H1 (cell line): ENCODE measurements at places on chromosomes 1 and 21. TPM values are rescaled to one million over a fixed set of nuclear protein-coding genes. Genes with fewer than 3 reads are reported as not detected.

- DNase-seq = no peak
- peaks cover 12% of the 10 kb centered on the region for H3K27me3 ChIP-seq
- no peak overlapping the region for H3K27ac ChIP-seq
- no peaks in the 10 kb centered on the region for H3K36me3 ChIP-seq
- H3K4me3 ChIP-seq = peak overlapping the region; percentile 93; the same call in 1 of the 2 replicates
These were observed 115.7 kb upstream of the HIVEP3 start for GRCh38 chr1:42034426-42034825.

DNA sequence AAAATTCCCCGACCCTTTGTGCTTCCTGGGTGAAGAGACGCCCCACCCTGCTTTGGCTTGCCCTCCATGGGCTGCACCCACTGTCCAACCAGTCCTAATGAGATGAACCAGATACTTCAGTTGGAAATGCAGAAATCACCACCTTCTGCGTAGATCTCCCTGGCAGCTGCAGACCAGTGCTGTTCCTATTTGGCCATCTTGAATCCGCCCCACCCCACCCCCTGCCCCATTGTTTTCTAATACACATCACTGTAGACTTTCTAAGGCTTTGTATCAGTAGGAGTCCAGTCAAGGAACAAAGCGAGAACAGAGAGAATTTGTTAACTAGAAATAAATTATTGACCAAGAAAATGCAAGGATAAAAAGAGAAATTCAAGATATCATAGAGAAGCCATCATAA lies 178.2 kb downstream of the KCNK2 start:
- no peaks in the 10 kb centered on the region for H3K27me3 ChIP-seq
- H3K36me3 ChIP-seq = no peaks in the 10 kb centered on the region
- DNase-seq = no peak
- H3K4me3 ChIP-seq = no peak overlapping the region

- no peaks in the 10 kb centered on the region for H3K27me3 ChIP-seq
- H3K27ac ChIP-seq = no peak overlapping the region
- DNase-seq = peak; percentile 56
- no peaks in the 10 kb centered on the region for H3K36me3 ChIP-seq
- no peaks in the 10 kb centered on the region for H3K4me1 ChIP-seq
These were observed 25.2 kb upstream of the EPS8L3 start for GRCh38 chr1:109788695-109789521.

DNA sequence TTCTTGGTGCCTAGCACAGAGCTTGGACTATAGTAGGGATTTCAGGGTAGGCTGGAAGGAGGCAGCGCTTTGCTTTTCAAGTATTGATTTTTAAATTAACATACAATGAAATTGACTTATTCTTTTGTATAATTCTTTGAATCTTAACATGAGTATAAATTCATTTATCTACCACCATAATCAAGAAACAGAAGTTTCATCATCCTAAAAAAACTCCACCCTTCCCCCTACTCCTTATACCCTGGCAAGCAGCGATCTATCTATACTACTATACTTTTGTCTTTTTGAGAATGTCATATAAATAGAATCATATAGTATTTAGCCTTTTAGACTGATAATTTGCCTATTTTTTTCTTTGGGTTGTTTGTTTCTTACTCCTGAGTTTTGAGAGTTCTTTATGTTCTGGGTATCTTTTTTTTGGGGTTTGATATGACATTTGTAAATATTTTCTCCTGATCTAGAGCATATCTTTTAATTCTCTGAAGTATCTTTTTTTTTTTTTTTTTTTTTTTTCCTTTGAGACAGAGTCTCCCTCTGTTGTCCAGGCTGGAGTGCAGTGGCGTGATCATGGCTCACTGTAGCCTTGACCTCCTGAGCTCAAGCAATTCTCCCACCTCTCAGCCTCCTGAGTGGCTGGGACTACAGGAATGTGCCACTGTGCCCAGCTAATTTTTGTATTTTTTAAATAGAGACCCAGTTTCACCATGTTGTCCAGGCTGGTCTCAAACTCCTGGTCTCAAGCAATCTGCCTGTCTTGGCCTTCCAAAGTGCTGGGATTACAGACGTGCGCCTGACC lies 6.4 kb downstream of the RPS6KC1 start:
- H3K27me3 ChIP-seq = no peaks in the 10 kb centered on the region
- DNase-seq = no peak
- no peak overlapping the region for H3K27ac ChIP-seq
- H3K36me3 ChIP-seq = no peaks in the 10 kb centered on the region

- H3K36me3 ChIP-seq = no peaks in the 10 kb centered on the region
- no peak overlapping the region for H3K4me3 ChIP-seq
- H3K27ac ChIP-seq = 0 out of 2 replicates have a peak overlapping the region, but pooled peaks have one; percentile 3
- DNase-seq = no peak
These were observed 102.3 kb upstream of the LMO4 start for GRCh38 chr1:87226341-87226760.

- no peak overlapping the region for H3K4me3 ChIP-seq
- H3K27ac ChIP-seq = no peak overlapping the region
- no peaks in the 10 kb centered on the region for H3K36me3 ChIP-seq
- peaks cover 1% of the 10 kb centered on the region for H3K27me3 ChIP-seq
- H3K4me1 ChIP-seq = no peaks in the 10 kb centered on the region
- DNase-seq = no peak
These were observed 221.2 kb downstream of the PRDM2 start for GRCh38 chr1:13921190-13921589.

DNA sequence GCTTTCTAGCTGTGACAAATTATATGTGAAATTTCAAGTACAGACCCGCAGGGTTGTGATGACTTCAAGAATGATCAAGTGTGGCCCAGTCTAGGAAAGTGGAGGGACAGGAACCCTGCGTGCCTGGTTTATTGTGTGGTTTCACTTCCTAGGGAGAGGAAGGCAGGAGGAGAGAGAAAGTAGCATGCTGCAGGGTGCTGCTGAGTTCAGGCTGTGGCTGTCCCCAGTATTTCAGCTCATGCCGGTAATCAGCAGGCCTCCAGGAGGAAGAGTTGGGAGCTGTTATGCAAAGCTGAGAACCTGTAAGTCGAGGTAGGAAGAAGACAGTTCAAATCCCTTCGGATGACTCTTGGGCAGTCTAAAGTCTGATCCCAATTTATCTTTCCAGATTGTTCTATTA lies 140.4 kb downstream of the ROR1 start:
- peaks cover 29% of the 10 kb centered on the region for H3K4me1 ChIP-seq
- no peaks in the 10 kb centered on the region for H3K27me3 ChIP-seq
- no peak overlapping the region for H3K27ac ChIP-seq
- no peaks in the 10 kb centered on the region for H3K36me3 ChIP-seq

DNA sequence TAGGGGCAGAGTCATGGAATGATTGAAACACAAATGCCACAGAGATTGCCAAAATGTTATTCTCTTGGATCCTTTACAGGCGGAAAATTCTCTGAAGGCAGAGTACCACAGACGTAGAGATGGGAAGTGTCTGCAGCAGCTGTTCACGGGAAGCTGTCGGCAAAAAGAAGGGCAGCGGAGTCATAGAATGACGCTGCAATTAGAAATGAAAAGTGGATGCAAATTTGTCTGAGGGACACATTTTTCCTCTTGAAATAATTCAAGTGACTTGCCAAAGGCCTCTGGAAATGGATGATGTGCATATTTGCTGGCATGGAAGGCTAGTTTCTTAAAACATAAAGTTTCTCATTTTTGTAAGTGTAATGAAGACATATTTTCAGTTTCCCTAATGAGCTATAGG lies 77.5 kb upstream of the PLD5 start:
- no peaks in the 10 kb centered on the region for H3K4me1 ChIP-seq
- H3K27ac ChIP-seq = no peak overlapping the region
- no peaks in the 10 kb centered on the region; the same call in 1 of the 2 replicates for H3K36me3 ChIP-seq
- no peaks in the 10 kb centered on the region for H3K27me3 ChIP-seq
- DNase-seq = no peak

DNA sequence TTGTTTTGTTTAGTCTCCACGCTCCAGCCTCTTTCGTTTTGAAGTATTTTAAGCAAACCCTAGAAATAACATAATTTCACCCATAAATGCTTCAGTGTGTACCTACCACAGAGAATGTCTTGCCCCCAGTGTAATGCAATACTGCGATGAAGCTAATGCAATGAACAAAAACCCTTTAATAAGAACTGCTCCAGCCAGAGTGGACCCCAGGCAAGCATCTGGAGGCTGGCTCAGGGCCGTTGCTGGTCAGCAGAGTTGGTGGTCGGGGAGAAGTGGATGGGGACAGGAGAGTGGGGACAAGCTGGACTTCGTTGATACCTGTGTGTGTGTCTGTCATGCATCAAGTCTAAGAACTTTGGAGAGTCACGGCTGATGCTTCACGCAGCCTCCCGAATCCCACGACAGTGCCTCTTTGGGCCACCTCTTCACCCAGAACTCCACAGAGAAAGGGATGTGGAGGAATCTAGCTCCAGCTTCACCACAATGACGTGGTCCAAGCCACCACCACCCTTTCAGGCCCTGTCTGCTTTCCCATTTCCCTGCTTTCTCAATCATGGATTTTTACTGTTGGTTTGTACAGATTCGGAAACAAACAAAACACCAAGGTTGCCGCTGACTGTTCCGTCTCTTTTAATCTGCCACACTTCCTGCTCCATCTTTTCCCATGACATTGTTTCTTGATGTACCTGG lies 108.6 kb upstream of the ERRFI1 start:
- no peaks in the 10 kb centered on the region for H3K36me3 ChIP-seq
- H3K27me3 ChIP-seq = no peaks in the 10 kb centered on the region
- no peak overlapping the region for H3K4me3 ChIP-seq
- no peak for DNase-seq

DNA sequence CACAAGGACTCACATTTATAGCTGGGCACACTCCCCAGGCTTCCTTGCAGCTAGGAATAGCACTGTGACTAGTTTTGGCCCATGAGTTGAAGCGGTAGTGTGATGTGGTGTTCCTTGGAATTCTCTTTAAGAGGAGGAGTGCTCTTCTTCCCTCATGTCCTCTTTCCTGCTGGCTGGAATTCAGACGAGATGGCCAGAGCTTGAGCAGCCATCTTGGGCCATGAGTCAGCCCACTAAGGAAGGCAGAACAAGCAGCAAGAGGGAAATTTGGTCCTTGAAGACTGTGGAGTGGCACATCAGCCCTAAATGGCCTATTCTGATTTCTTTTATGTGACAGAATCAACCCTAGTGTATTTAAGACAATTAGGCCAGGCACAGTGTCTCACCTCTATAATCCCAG lies 20.0 kb downstream of the HTR6 start:
- no peaks in the 10 kb centered on the region for H3K36me3 ChIP-seq
- no peak overlapping the region for H3K27ac ChIP-seq
- no peak overlapping the region for H3K4me3 ChIP-seq
- no peaks in the 10 kb centered on the region for H3K27me3 ChIP-seq
- peaks cover 9% of the 10 kb centered on the region for H3K4me1 ChIP-seq
- no peak for DNase-seq

GRCh38 chr1:5990913-5991312 lies 1.3 kb downstream of the NPHP4 start:
- no peaks in the 10 kb centered on the region for H3K36me3 ChIP-seq
- no peak overlapping the region for H3K27ac ChIP-seq
- H3K4me1 ChIP-seq = peaks cover 5% of the 10 kb centered on the region
- H3K4me3 ChIP-seq = peak overlapping the region; percentile 57

DNA sequence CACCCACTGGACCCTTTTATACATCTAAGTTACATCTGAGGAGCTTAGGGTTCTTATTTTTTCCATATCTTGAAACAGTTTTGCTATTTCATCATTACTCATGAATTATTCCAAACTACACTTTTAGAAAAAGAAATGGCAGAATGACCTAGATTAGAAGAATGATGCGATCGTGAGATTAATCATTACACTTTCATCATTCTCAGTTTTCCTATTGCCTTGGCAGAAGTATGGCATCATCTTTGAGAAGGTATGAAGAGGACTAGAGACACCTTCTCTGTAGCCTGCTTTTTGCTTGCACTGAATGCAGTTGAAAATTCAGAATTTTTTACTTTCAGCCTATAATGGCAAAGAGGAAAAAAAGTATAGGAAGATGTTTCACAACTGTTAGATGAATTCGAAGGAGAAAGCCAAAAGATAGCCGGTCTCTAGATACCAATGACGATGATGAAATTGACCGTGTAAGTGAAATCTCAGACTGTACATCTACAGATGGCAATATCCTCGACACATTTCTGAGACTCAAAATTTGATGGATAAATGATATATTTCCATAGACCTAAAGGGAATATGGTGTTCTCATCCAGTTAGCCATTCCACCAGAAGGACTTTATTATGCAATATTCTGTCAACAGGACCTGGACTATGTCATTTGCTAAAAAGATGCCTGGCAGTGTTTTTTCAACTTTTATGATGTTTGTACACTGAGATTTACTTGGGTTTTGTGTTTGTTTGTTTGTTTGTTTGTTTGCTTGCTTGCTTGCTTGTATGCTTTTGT lies 191.8 kb downstream of the TOMM20 start:
- H3K4me3 ChIP-seq = no peak overlapping the region
- no peaks in the 10 kb centered on the region for H3K4me1 ChIP-seq
- no peak for DNase-seq
- no peaks in the 10 kb centered on the region for H3K36me3 ChIP-seq
- no peaks in the 10 kb centered on the region for H3K27me3 ChIP-seq

DNA sequence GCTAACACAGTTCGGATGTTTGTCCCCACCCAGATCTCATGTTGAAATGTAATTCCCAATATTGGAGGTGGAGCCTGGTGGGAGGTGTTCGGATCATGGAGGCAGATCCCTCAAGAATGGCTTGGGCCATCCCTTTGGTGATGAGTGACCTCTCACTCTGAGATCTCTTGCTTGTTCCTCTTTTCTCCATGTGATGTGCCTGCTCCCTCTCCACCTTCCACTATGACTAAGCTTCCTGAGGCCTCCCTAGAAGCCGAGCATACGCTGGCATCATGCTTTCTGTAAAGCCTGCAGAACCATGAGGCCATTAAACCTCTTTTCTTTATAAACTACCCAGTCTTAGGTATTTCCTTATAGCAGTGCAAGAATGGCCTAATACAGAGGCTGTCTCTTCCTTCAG lies 8.1 kb upstream of the PLA2G5 start:
- H3K36me3 ChIP-seq = no peaks in the 10 kb centered on the region
- no peaks in the 10 kb centered on the region for H3K27me3 ChIP-seq
- H3K27ac ChIP-seq = no peak overlapping the region

DNA sequence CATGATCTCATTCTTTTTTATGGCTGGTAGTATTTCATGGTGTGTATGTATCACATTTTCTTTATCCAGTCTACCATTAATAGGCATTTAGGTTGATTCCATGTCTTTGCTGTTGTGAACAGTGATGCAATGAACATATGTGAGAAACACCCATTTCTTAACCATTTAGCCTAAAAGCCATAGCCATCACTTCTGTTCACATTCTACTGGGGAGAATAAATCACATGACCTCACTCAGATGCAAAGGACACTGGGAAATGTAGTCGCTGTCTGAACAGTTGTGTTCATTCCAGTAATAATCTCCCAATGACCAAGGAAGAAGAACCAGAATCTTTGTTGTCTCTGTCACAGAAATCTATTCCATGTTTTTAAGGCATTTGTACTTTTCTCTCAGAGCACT lies 15.1 kb upstream of the PLA2G2E start:
- no peaks in the 10 kb centered on the region for H3K27me3 ChIP-seq
- H3K4me1 ChIP-seq = no peaks in the 10 kb centered on the region
- H3K27ac ChIP-seq = no peak overlapping the region
- DNase-seq = no peak

Gene UMODL1
- not detected in 2 replicates for total RNA-seq

Gene CD1E
- not detected in 2 replicates for total RNA-seq

Gene TIE1
- 2.2 and 2.7 TPM in 2 replicates for total RNA-seq

Gene SELL
- not detected in 2 replicates for total RNA-seq

Gene ERICH3
- not detected in 2 replicates for total RNA-seq

Gene CCDC17
- total RNA-seq = 1.9 and 2.0 TPM in 2 replicates

Gene OR2L5
- not detected in 2 replicates for total RNA-seq

Gene OR14K1
- total RNA-seq = not detected in 2 replicates

Gene CDC42BPA
- 26.7 and 28.5 TPM in 2 replicates for total RNA-seq

Gene REN
- not detected in 2 replicates for total RNA-seq

Gene RNU1-4
- total RNA-seq = 1,303 and 1,497 TPM in 2 replicates
